Effector memory CD8-positive, alpha-beta T cell (primary cell): ENCODE measurements at places on chromosomes 4 and X.

DNA sequence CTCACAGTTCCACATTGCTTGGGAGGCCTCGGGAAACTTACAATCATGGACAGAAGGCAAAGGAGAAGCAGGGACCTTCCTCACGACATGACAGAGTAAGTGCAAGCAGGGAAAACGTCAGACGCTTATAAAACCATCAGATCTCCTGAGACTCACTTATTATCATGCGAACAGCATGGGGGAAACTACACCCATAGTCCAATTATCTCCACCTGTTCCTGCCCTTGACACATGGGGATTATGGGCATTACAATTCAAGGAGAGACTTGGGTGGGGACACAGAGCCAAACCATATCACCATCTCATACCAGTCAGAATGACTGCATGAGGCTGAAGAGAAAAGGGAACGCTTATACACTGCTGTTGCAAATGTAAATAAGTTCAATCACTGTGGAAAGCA, 1066.9 kb upstream of the PCDH7 start:
- DNase-seq: no peak

- no peak for DNase-seq
These were observed 730.1 kb downstream of the CCSER1 start for GRCh38 chr4:90857081-90857820.

- DNase-seq: no peak
These were observed 55.8 kb downstream of the POLR2B start for GRCh38 chr4:57034520-57034919.

- no peak for DNase-seq
These were observed 153.7 kb downstream of the PPP4R3C start for GRCh38 chrX:27309406-27309805.

- DNase-seq: no peak
These were observed 111.0 kb upstream of the RAP2C start for GRCh38 chrX:132330156-132330729.

- no peak for DNase-seq
These were observed 239.0 kb downstream of the SLITRK2 start for GRCh38 chrX:146056511-146057081.

GRCh38 chrX:103396186-103396585, 19.8 kb downstream of the BEX3 start:
- no peak for DNase-seq

GRCh38 chrX:30794497-30794896, 94.6 kb downstream of the TAB3 start:
- DNase-seq: no peak

- DNase-seq: no peak
These were observed 45.3 kb downstream of the TENM3 start for GRCh38 chr4:182288534-182288933.

DNA sequence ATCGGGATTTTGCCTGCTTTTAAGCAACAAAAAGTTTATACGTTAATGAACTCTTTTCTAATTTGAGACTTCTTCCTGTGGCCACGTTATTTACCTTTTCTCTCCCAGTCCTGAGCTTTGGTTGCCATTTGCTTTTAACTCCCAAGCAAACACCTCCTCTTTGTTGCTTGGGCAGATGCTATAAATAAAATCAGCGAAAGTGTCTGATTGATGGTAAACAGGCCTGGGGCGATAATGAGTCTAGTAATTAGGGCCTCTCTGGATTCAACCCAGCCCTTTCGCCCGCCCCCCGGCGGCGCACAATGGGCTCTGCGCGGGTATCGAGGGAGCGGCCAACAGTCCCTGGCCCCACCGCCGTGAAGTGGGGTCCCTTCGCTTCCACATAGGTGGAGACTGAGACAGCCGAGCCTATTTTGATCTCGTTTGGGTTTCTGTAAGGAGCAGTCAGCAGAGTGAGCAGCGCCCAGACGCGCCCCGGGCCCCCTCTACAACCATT, 790 bp downstream of the CLGN start:
- no peak for DNase-seq

- DNase-seq: no peak
These were observed 120.1 kb downstream of the NKX6-1 start for GRCh38 chr4:84378983-84379382.

GRCh38 chrX:82658492-82658891, 849.6 kb upstream of the POU3F4 start:
- no peak for DNase-seq

- DNase-seq: no peak
These were observed 53.5 kb downstream of the BMP3 start for GRCh38 chr4:81084029-81084428.
